ENCODE measurements at places on chromosomes 5 and 9.

DNA sequence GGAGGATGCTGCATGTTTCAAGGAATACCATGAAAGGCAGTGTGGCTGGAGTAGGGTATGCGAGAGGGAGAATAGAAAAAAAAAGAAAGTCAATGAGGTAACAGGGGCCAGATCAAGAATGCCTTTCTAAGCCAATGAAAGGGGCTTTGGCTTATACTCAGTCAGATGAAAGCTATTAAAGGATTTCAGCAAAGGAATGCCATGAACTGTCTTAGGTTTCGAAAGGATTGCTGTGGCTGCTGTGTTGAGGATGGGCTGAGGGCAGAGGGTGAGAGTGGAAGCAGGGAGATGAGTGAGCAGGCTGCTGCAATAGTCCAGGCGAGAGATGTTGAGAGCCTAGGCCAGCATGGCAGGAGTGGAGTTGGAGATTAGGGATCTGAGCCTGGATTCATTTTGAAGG lies 135.4 kb upstream of the CKMT2 start:
- peak; percentile 23 for DNase-seq

DNA sequence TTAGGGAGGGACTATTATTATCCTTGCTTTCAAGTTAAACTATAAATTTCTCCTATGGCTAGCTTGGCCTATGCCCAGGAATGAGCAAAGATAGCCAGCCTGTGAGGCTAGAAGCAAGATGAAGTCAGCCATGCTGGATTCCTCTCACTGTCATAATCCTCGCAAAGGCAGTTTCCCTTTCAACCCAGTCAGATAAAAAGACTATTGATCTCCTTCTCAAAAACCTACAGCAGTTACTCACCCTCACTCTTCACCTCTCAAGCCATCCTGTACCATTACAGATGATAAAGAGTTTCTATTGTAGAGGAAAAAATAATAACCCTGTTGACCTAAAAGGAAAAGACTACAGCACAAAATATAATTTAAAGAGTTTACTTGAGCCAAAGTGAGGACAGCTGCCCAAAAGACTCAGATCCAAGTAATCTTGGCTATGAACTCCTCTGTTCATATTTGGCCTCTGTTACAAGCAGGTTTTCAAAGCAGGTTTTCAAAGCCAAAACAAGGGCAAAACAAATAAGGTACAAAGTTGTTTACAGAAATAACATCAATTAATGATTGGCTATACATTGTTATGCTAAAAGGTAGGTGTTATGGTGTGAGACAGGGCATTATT lies 41.7 kb downstream of the KCNV2 start:
- DNase-seq = no peak

GRCh38 chr5:54249210-54250028 lies 61.0 kb downstream of the ARL15 start:
- DNase-seq = peak; percentile 13

DNA sequence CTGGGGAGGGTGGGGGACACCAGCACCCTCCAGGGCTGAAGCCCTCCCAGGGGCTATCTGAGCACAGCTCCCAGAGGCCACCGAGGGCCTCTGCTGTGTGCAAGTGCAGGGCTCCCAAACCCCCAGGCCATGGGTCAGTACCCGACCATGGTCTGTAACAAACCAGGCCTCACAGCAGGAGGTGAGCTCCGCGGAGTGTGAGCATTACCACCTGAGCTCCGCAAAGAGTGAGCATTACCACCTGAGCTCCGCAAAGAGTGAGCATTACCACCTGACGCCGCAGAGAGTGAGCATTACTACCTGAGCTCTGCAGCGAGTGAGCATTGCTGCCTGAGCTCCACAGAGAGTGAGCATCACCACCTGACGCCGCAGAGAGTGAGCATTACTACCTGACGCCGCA lies 152.9 kb upstream of the IRX2 start:
- no peak for DNase-seq

GRCh38 chr5:63916786-63917185 lies 45.5 kb downstream of the HTR1A start:
- no peak for DNase-seq

DNA sequence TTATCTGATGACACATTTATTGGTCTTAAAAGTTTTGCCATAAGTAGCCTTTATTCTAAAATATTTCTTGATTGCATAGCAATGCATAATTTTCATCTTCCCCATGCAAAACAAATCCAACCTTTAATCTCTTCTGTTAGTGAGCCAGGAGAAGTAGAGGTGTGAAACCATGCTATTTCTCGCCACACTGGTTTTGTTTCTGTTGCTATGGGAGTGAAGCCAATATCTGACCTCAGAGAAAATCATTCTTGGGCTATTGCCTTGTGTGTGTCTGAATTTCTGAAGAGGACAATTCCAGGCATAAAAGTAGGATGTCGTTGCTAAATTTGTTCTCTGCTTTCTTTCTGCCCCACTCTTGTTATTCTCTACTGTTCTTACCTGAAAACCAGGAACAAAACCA lies 183.6 kb downstream of the PTTG1 start:
- DNase-seq = no peak

DNA sequence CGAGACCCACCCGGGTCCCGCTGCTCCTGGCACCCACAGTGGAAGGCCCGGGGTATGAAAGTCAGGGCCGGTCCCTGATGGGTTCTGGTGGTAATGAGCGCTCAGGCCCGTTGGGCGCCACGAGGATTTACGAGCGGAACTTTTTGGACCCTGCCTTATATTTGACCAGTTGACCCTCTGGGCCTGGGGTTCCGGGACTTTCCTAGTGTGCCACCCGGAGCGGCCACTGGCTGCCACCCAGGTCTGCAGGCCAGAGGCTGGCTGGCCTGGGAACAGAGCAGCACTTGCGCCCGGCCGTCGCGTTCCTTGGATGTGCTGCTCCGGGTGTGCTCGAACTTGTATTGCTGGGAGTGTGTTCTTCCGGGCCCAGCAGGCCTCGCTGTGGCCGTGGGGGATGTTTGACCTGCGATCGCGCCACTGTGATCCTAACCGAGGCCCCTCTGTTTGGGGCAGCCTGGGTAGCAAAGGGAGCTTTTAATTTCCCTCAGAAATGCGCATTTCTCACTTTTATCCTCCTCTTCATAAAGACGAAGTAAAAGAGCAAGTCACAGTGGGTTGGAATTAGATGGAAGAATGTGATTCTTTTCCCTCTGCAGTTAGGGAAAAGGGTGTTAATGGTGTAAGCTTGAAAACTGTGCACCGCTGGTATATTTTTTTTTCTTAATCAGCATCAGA lies 1.2 kb downstream of the F2RL1 start:
- no peak for DNase-seq

- DNase-seq = no peak
Observed at GRCh38 chr5:138523406-138523805, 19.6 kb downstream of the ETF1 start.

GRCh38 chr5:158976035-158976434 lies 123.7 kb downstream of the EBF1 start:
- DNase-seq = no peak

GRCh38 chr9:136085815-136086212 lies 9.3 kb downstream of the NACC2 start:
- DNase-seq = no peak

Data from HCEC 1CT (cell line).